ENCODE measurements at places on chromosomes 12 and 14.

- DNase-seq, result no peak
These were observed 27.1 kb downstream of the TMEM229B start for GRCh38 chr14:67461341-67461985.

- no peak for DNase-seq
These were observed 25.4 kb upstream of the NAP1L1 start for GRCh38 chr12:76109879-76110278.

DNA sequence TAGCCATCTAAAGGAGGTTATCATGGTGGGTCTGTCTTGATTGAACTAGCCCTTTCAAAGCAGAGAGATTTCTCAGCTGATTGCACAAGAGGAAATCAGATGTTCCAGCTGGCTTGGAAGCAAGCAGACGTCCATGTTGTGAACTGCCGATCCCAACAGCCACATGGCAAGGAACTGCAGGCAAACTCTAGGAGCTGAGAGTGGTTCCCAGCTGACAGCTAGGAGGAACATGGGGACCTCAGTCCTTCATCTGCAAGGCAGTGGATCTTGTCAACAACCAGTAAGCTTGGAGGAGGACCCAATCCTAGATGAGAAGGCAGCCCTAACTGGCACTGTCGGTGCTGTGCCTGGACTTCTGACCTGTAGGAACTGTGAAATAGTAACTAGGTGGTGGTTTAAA, 7.7 kb downstream of the ACVR1B start:
- no peak for DNase-seq

- no peak for DNase-seq
These were observed 422.4 kb upstream of the OR4E1 start for GRCh38 chr14:22095860-22096513.

DNA sequence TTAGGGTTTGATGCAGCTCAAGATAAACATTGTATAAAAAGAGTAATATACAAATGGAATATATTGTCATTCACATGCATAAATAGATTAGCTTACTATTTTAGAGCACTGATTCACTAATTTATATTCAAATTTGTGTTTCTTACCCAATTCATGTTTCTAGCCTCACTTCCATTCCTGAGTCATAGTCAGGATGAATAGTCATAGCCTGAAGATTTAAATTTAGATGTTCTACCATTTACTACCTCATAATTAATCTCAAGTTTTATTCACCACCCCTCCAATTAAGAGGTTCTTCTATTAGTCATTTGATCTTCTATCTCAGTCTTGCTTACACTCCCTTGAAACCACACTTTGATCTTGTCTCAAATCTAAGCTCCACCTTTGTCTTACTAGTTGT, 38.7 kb downstream of the ANO4 start:
- no peak for DNase-seq

GRCh38 chr12:42810006-42810405, 220.5 kb upstream of the PRICKLE1 start:
- DNase-seq, result no peak

GRCh38 chr12:109582636-109583035, 9.0 kb downstream of the MVK start:
- DNase-seq, result no peak

GRCh38 chr12:104155711-104156555, 17.9 kb upstream of the NFYB start:
- DNase-seq, result no peak

DNA sequence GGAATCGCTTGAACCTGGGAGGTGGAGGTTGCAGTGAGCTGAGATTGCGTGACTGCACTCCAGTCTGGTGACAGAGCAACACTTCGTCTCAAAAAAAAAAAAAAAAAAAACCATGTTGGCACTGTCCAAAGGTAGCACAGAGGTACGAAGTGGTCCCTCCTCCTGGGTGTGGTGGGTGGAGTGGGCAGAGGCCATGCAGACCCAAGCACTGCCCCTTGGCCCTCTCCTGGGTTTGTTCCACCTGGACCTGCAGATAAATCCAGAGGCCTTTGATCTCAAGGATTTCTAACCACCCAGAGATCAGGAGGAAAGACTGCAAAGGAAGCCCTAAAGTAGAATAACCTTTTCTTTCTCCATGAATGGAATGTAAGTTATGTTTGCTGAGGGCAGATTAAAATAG, 8.7 kb upstream of the GALNT6 start:
- no peak for DNase-seq

DNA sequence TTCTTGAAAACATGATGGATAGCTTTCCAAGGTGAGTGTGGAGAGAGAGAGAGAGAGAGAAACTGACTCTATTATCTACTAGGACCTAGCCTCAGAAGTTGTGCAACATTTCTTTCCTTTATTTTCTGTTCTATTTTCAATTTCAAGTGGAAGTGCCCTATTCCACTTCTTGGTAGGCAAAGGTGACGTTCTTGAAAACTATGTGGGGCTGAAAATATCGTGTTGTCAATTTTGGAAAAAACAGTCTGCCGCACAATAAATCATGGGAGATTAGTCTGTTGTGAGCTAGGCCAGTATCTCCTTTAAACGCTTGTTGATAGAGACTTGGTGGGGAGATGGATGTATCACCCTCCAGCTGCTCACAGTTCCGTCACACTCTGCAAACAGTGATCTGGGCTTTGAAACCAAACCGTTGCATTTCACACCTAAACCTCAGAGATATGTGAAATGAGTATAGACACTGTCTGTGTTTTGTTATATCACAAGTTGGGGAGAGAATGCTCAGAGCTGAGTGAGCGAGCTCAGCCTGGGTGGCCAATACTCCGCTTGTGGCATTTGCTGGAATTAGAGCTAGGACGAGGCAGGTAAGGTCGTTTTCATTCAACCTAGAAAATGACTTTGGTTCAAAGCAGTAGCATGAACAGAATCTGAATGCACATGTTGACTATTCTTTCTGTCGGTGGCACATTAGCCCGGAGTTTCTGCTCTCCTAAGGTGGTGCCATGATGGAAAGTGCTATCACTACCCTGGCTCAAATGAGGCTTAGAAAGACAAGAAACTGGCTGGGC, 75.1 kb upstream of the ST8SIA1 start:
- no peak for DNase-seq

- DNase-seq, result no peak
These were observed 30.2 kb downstream of the TTC9 start for GRCh38 chr14:70671652-70672644.

DNA sequence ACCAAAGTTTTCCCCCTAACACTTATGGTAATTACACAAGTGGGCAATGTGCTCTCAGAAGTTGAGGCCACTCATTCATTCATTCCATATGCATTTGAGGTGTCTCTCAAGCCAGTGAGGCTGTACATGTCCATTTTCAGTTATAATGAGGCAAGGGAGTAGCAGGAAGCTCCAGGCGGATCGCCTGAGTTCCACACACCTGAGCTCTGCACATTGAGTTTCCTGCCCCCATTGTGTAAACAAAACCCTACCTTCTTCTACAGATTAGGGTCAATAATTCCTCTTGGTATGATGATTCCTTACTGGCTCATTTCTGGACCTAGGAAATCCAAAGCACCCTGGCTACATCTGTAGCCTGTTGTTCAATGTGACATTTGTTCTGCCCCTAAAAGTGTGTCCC, 555.3 kb downstream of the MED13L start:
- no peak for DNase-seq

GRCh38 chr12:88743946-88744685, 163.8 kb upstream of the KITLG start:
- DNase-seq, result no peak

DNA sequence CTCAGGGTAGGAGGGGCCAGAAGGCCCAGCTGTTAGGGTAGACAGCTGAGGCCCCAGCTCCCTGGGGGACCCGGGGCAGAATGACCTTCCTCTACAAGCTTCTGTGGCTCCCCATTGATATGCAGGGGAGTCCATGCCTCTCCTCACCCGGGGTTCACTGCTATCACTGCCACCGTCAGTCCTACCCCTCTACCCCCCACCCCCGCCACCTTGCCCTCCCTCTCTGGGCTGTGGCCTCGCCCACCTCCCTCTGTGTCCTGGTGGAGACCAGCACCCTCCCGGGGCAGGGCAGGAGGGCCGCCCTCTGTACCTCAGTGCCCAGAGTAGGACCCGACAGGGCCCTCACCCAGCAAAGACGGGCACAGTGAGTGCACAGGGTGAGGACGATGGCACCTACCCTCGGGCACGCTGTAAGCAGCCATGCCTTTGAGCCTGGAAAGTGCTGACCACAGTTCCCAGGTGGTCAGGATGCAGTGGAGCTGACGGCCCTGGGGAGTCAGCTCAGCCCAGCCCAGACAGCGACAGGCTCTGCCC, 88.4 kb upstream of the SFSWAP start:
- DNase-seq, result no peak
